SHP77 treated with DMSO at 0.1 percent for 48 hours (cell line): ENCODE measurements at places on chromosomes 7 and 10.

- no peak for DNase-seq
Observed at GRCh38 chr10:119449760-119450461, 92.6 kb downstream of the RGS10 start.

GRCh38 chr10:88592906-88593305, 6.3 kb downstream of the LIPJ start:
- DNase-seq: no peak

DNA sequence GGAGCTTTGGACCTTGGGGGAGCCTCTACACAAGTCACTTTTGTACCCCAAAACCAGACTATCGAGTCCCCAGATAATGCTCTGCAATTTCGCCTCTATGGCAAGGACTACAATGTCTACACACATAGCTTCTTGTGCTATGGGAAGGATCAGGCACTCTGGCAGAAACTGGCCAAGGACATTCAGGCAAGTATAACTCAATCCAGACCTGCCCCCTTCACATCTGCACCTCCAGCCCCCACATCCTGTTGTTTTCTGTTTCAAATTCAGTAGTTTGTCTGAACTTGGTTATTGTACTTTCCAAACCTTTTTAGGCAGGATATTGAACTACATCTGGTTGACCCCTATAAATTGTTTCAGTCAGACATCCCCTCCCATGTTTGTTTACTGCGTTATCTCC, 62.4 kb upstream of the CC2D2B start:
- DNase-seq: no peak

DNA sequence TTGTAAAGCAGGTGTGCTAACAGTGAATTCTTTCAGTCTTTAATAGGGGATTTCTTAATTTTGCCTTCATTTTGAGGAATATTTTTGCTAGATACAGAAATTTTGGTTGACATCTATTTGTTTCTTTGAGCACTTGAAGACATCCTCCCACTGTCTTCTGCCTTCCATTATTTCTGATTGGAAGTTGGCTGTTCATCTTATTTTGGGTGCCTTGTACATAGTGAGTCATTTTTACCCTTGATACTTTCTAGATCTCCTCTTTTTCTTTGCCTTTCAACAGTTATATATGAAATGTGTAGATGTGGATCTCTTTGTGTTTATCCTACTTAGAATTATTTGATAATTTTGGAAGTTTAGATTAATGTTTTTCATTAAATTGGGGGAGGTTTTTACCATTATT, 631.0 kb downstream of the AUTS2 start:
- no peak for DNase-seq

DNA sequence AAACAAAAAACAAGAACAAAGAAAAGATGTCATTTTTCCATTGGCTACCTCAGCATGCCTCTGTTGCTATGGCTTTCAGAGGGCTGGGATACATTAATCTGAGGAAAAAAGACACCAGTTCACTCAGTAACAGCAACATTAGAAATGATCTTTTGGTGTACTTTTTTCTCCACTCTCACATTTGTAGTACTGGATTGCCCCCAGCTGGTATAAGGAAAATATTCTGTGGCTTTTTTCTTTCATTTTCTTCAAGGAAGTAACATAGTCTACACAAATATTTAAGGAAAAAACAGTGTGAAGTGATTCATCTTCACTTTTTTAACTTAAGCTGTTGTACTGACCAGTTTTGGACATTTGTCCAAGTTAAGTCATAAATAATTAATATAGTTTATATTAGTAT, 482.3 kb downstream of the SORCS1 start:
- no peak for DNase-seq

- no peak for DNase-seq
Observed at GRCh38 chr10:36183056-36183455, 541.0 kb upstream of the FZD8 start.

- no peak for DNase-seq
Observed at GRCh38 chr10:105585171-105585570, 944.1 kb downstream of the SORCS3 start.

DNA sequence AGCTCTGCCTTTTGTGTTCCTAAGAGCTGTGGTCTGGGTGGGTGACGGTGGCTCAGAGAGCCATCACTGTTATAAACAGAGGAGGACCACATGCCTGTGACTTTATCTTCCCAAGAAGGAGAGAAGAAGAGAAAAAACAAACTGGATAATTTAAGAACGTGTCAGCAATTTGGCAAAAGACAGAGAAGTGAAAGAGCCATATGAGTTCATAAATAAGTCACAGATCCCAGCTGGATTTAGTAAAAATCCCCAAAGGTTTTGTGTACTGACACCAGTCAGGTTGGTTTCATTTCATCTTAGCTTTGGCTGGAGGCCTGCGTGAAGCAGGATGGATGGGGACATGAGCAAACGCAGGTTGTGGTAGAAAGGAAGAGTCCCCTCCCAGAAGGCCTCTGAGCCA, 120.7 kb downstream of the CXCL12 start:
- no peak for DNase-seq
